ENCODE measurements at places on chromosomes 6 and 20.

GRCh38 chr6:33856655-33857054 lies 52.9 kb upstream of the MLN start:
- H3K27me3 ChIP-seq = peaks cover 86% of the 10 kb centered on the region
- no peak overlapping the region for H3K4me3 ChIP-seq
- H3K36me3 ChIP-seq = no peaks in the 10 kb centered on the region

- no peak overlapping the region for H3K4me3 ChIP-seq
- no peaks in the 10 kb centered on the region for H3K36me3 ChIP-seq
- no peaks in the 10 kb centered on the region for H3K4me1 ChIP-seq
These were observed 335.5 kb upstream of the NOX3 start for GRCh38 chr6:155791186-155791585.

- H3K36me3 ChIP-seq = no peaks in the 10 kb centered on the region
- H3K4me1 ChIP-seq = no peaks in the 10 kb centered on the region
- no peak overlapping the region for H3K27ac ChIP-seq
- H3K27me3 ChIP-seq = no peaks in the 10 kb centered on the region
These were observed 123.2 kb downstream of the TINAG start for GRCh38 chr6:54431466-54431865.

GRCh38 chr6:127464881-127465459 lies 5.8 kb upstream of the KIAA0408 start:
- no peaks in the 10 kb centered on the region for H3K4me1 ChIP-seq
- H3K4me3 ChIP-seq = no peak overlapping the region
- H3K27me3 ChIP-seq = no peaks in the 10 kb centered on the region
- no peak overlapping the region for H3K27ac ChIP-seq
- no peaks in the 10 kb centered on the region for H3K36me3 ChIP-seq

DNA sequence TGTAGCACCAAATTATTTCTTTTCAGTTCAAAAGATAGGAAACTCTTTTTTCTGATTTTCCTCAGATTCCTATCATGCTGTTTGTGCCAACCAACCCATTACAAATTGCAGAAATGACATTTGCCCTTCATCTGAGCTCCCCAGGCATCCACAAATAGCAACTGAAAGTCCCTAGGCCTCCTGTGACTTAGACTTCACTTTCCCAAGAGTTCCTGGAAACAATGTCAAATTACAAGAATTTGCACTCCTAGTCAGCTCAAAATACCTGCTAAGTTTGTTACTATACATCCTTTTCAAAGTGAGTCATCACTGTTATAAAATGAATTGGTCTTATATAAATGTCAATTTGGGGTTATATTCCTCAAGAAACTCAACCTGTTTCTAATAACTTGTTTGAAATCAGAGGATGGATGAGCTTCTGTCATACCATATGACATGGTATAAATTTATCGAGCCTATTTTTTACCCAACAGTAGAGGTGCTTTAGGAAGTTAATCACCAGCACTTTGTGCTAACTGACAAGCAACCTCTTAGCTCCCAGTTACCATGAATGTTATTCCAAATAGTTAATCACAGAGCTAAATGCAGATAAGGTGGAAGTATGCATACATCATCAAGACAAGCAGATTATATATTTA lies 256.5 kb downstream of the HACE1 start:
- no peak for ATAC-seq
- H3K27me3 ChIP-seq = no peaks in the 10 kb centered on the region
- H3K27ac ChIP-seq = no peak overlapping the region
- H3K4me3 ChIP-seq = no peak overlapping the region
- H3K36me3 ChIP-seq = no peaks in the 10 kb centered on the region

DNA sequence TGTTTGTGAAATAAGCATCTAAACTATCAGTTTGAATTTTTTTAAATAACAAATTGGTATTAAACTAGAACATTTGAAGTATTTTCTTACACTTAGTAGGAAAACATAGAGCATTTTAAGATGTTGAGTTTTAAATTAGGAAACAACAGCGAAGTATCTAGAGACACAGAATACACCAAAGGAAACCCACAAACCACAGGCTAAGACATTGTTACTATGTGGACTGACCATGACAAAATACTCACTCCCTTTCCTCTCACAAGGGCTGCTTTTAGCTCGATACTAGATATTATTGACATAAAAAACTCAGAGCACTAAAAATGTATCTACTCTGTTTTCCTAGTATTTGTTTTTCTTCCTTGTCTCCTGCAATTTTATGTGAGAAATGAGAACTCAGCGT lies 266.0 kb upstream of the CITED2 start:
- no peaks in the 10 kb centered on the region for H3K36me3 ChIP-seq
- no peak overlapping the region for H3K27ac ChIP-seq
- H3K4me1 ChIP-seq = peaks cover 16% of the 10 kb centered on the region

- H3K36me3 ChIP-seq = no peaks in the 10 kb centered on the region
- no peak overlapping the region for H3K4me3 ChIP-seq
- no peak for ATAC-seq
- no peaks in the 10 kb centered on the region for H3K27me3 ChIP-seq
- H3K4me1 ChIP-seq = no peaks in the 10 kb centered on the region
These were observed 172.6 kb upstream of the LAMA2 start for GRCh38 chr6:128710315-128710714.

- no peaks in the 10 kb centered on the region for H3K4me1 ChIP-seq
- no peak overlapping the region for H3K27ac ChIP-seq
- no peaks in the 10 kb centered on the region for H3K36me3 ChIP-seq
These were observed 632.0 kb downstream of the HTR1B start for GRCh38 chr6:76831299-76831698.

- peaks cover 8% of the 10 kb centered on the region for H3K4me1 ChIP-seq
- no peaks in the 10 kb centered on the region for H3K27me3 ChIP-seq
- H3K4me3 ChIP-seq = no peak overlapping the region
- H3K27ac ChIP-seq = peak overlapping the region; percentile 25
- ATAC-seq = peak; percentile 68
These were observed 21.6 kb downstream of the NAPB start for GRCh38 chr20:23399568-23400241.

GRCh38 chr6:161906571-161906970 lies 632.7 kb upstream of the AGPAT4 start:
- H3K4me3 ChIP-seq = no peak overlapping the region
- no peaks in the 10 kb centered on the region for H3K27me3 ChIP-seq
- no peak for ATAC-seq
- no peaks in the 10 kb centered on the region for H3K4me1 ChIP-seq
- no peak overlapping the region for H3K27ac ChIP-seq

GRCh38 chr20:46188866-46189541 lies 70.9 kb downstream of the CD40 start:
- peaks cover 41% of the 10 kb centered on the region for H3K27me3 ChIP-seq
- no peak overlapping the region for H3K27ac ChIP-seq
- ATAC-seq = no peak
- H3K36me3 ChIP-seq = no peaks in the 10 kb centered on the region
- H3K4me1 ChIP-seq = peaks cover 5% of the 10 kb centered on the region

- H3K27ac ChIP-seq = no peak overlapping the region
- no peaks in the 10 kb centered on the region for H3K4me1 ChIP-seq
- no peaks in the 10 kb centered on the region for H3K27me3 ChIP-seq
- no peaks in the 10 kb centered on the region for H3K36me3 ChIP-seq
These were observed 341.2 kb downstream of the ADGRB3 start for GRCh38 chr6:68976260-68976659.

DNA sequence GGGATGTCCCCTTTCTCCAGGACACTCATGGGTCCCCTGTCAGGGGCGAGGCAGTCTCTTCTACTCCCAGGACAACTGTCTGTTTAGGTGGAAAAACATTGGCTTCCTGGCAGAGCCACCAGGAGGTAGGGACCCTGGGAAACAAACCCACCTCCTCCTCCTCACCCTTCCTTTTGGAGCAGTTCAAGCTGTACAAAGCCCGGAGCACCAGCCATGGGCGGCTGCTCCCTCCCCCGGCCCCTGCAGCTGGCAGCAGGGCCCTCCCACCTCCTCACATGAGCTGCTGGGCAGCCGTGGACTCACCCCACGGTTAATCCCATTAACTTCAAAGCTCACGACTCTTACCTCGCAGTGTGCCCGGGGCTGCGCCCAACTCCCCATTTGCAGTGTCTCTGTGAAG lies 48.6 kb downstream of the CDH4 start:
- H3K27me3 ChIP-seq = no peaks in the 10 kb centered on the region
- no peak for ATAC-seq
- H3K4me1 ChIP-seq = no peaks in the 10 kb centered on the region
- no peaks in the 10 kb centered on the region for H3K36me3 ChIP-seq
- H3K4me3 ChIP-seq = no peak overlapping the region

- H3K36me3 ChIP-seq = peaks cover 19% of the 10 kb centered on the region
- H3K4me1 ChIP-seq = peaks cover 9% of the 10 kb centered on the region
- no peak overlapping the region for H3K4me3 ChIP-seq
- no peak overlapping the region for H3K27ac ChIP-seq
- H3K27me3 ChIP-seq = no peaks in the 10 kb centered on the region
These were observed 240.0 kb downstream of the FOXC1 start for GRCh38 chr6:1849691-1850090.

- H3K36me3 ChIP-seq = peaks cover 8% of the 10 kb centered on the region
- peaks cover 16% of the 10 kb centered on the region for H3K4me1 ChIP-seq
- peak overlapping the region; percentile 69 for H3K4me3 ChIP-seq
- H3K27ac ChIP-seq = no peak overlapping the region
These were observed 43.3 kb downstream of the IRAK1BP1 start for GRCh38 chr6:78910591-78911171.

GRCh38 chr20:25464501-25465242 lies 57.2 kb downstream of the GINS1 start:
- no peak for ATAC-seq
- H3K4me1 ChIP-seq = peaks cover 7% of the 10 kb centered on the region
- no peak overlapping the region for H3K4me3 ChIP-seq
- no peaks in the 10 kb centered on the region for H3K36me3 ChIP-seq
- H3K27me3 ChIP-seq = peaks cover 24% of the 10 kb centered on the region
- H3K27ac ChIP-seq = no peak overlapping the region

GRCh38 chr6:156194981-156195380 lies 582.2 kb upstream of the ARID1B start:
- ATAC-seq = no peak
- H3K36me3 ChIP-seq = no peaks in the 10 kb centered on the region
- H3K27me3 ChIP-seq = peaks cover 20% of the 10 kb centered on the region
- H3K27ac ChIP-seq = no peak overlapping the region
- H3K4me3 ChIP-seq = no peak overlapping the region

DNA sequence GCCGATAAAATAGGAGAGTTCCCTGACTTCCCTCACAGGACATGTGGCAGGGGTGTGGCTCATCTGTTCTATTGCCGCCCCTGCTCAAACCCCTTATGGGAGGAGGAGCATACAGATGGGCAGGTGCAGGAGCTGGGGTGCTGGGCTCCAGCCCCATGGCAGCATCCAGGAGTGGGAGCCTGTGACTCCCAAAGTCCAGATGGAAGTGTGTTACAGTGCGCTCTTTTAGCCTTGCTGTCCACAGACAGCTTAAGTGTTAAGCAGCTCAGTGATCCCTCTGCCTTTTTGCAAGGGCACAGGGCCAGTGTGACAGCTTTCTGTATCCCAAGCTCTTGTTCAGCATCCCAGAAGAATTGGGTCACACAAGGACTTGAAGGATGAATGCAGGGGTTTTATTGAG lies 212.3 kb upstream of the MYLIP start:
- H3K4me3 ChIP-seq = no peak overlapping the region
- peaks cover 5% of the 10 kb centered on the region for H3K4me1 ChIP-seq
- peak overlapping the region; percentile 23 for H3K27ac ChIP-seq

DNA sequence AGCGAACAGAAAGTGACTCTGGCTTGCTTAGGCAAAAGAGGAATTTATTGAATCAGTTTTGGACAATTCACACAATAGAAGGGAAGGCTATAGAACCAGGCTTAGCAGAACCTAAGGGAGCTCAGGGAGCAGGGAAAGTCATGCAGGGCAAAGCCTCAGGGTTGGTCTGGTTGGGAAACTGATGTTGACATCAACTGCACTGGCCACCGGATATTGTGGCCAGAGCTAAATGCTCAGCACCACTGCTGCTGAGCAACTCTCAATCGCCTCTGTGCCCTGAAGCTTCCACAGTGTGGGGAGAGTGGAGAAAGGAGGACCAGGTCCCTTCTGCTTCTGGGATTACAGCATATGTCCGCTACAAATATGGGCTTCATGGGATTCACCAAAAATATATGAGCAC lies 93.3 kb upstream of the GCM1 start:
- H3K27me3 ChIP-seq = no peaks in the 10 kb centered on the region
- no peak overlapping the region for H3K4me3 ChIP-seq
- peaks cover 89% of the 10 kb centered on the region for H3K4me1 ChIP-seq
- H3K36me3 ChIP-seq = peaks cover 22% of the 10 kb centered on the region
- peak overlapping the region; percentile 53 for H3K27ac ChIP-seq

DNA sequence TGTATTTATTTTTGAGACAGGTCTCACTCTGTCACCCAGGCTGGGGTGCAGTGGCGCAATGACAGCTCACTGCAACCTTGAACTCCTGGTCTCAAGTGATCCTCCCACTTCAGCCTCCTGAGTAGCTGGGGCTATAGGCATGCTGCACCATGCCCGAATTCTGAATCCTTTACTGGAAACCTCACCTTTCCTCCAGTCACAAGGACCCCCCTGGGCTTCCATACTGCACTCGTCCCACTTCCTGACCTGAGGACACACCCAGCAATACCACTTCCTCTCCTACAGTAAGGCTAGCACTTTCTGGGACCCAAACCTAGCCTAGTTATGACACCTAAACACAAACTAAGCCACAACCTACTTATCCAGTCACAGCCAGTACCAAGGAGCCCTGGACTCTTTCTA lies 68.2 kb downstream of the FAM217A start:
- H3K27me3 ChIP-seq = no peaks in the 10 kb centered on the region
- ATAC-seq = no peak
- peaks cover 48% of the 10 kb centered on the region for H3K4me1 ChIP-seq
- peaks cover 32% of the 10 kb centered on the region for H3K36me3 ChIP-seq

DNA sequence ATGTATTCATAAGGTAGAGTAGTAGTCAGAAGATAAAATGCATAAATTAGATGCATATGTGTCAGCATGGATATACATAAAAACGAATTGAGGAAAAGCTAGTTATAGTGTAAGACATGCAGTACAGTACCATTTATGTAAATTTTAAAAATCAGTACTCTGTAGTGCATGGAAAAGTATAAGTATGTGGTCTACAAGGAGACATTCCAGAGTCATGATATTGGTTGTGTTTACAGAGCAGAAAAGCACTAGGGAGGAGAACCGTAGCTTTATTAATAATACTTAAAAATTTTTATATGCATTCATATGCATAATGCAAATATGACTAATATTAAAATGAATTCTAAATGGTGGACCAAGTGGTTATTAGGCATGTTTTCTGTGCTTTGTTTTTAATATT lies 220.0 kb downstream of the ZFAND3 start:
- H3K27ac ChIP-seq = no peak overlapping the region
- H3K36me3 ChIP-seq = peaks cover 6% of the 10 kb centered on the region
- no peak overlapping the region for H3K4me3 ChIP-seq

- no peak overlapping the region for H3K4me3 ChIP-seq
- no peak overlapping the region for H3K27ac ChIP-seq
- H3K36me3 ChIP-seq = peaks cover 48% of the 10 kb centered on the region
- H3K27me3 ChIP-seq = no peaks in the 10 kb centered on the region
- no peak for ATAC-seq
These were observed 202.2 kb downstream of the ATXN1 start for GRCh38 chr6:16559071-16559470.

GRCh38 chr20:25439328-25439727 lies 31.9 kb downstream of the GINS1 start:
- peaks cover 12% of the 10 kb centered on the region for H3K36me3 ChIP-seq
- ATAC-seq = no peak
- no peaks in the 10 kb centered on the region for H3K27me3 ChIP-seq
- peaks cover 8% of the 10 kb centered on the region for H3K4me1 ChIP-seq
- H3K4me3 ChIP-seq = no peak overlapping the region
- peak overlapping the region; percentile 44 for H3K27ac ChIP-seq

GRCh38 chr6:65964261-65964660 lies 257.2 kb upstream of the EYS start:
- no peak overlapping the region for H3K4me3 ChIP-seq
- no peak overlapping the region for H3K27ac ChIP-seq
- no peaks in the 10 kb centered on the region for H3K36me3 ChIP-seq
- H3K4me1 ChIP-seq = no peaks in the 10 kb centered on the region

Measured in stimulated activated memory B cell treated with anti-CD40 and anti-IgM and Interleukin-4, amounts not matched to agents 10 μg/mL and 1 μg/mL and 100 μg/mL, for 72 hours (primary cell).